ENCODE measurements at places on chromosomes 16 and 17.

DNA sequence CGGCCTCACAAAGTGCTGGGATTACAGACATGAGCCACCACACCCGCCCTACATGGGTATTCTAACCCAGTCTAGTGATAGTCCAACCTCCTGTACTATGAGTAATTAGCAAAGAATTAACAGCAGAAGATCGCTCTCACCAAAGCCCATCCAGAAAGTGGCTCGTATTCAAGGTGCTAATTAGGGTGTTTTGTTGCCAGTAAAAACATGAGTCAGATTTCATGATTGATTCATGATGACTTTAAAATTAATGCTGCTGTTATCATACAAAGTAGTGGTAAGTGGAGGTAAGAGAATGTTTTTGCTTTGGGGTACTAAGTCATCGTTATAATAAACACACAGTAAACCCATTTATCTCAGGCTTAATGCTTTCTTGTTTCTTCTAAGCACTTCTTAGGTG is 428.8 kb downstream of the WWOX start:
- no peak for DNase-seq

GRCh38 chr16:12829096-12829888 is 25.6 kb upstream of the CPPED1 start:
- no peak for DNase-seq

GRCh38 chr16:73319737-73320136 is 271.8 kb upstream of the ZFHX3 start:
- DNase-seq: no peak

DNA sequence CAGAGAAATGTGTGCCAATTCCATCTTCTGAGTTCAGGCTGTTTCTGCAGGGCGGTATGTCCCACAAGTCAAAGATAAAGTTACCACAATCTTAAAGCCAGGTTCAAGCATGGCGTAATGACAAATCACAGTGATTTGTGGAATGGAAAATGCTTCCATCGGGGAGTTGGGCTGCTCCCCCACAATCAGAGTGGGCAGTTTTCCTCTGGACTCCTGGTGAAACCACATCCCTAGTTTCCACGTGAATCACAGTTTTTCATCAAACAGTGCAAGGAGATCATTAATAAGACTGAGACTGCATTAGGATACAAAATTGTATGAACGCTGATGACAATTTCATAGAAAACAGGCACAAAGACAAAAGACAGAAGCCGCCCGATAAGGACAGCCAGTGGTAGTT is 3.6 kb downstream of the LITAF start:
- no peak for DNase-seq
